SJCRH30 (cell line): ENCODE measurements at places on chromosomes 12 and 14. TPM values are rescaled to one million over a fixed set of nuclear protein-coding genes. Genes with fewer than 3 reads are reported as not detected.

DNA sequence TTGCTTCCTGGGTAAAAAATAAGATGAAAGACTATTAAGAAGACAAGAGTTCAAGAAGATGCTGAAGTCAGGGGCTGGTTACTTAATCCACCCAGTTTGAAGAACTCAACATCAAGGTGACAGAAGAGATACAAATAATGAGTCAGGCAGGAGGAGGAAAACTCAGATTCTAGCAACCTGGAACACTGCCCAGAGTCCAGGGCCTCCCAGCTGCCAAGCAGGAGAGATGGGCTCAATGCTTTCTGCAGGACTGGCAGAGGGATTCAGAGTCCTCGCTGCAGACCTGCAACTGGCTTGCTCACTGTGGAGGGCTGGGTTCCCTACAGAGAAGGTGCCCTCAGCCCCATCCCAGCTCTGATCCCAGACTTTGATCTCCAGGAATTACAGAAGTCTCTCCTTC, 28.6 kb upstream of the CEBPE start:
- no peak overlapping the region for H3K27ac ChIP-seq
- H3K4me1 ChIP-seq, result no peaks in the 10 kb centered on the region
- no peaks in the 10 kb centered on the region for H3K36me3 ChIP-seq

Gene GALNT6
- 0.08 and 0.10 TPM in 2 replicates for total RNA-seq

DNA sequence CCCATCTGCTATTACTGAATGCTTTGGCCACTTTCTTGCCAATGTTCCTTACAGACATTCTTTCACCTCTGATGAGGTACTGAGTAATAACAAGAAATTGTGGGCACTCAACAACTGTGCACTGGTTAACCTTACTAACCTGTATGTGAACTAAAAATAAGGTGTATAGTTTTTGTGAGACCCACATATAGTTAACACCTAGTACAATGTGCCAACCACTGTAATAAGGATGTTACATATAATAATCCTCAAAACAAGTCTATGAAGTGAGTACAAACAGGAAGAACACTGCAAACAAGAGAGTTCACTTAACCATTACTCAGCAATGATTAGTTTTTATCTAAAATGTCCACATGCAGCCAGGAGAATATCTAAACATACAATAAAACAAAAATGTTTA, 4.5 kb downstream of the DDHD1 start:
- H3K36me3 ChIP-seq, result peaks cover 13% of the 10 kb centered on the region; the same call in 1 of the 2 replicates
- no peak for DNase-seq
- H3K4me1 ChIP-seq, result no peaks in the 10 kb centered on the region; the same call in 1 of the 2 replicates

Gene CCDC63
- total RNA-seq, result not detected in 2 replicates

- H3K27ac ChIP-seq, result no peak overlapping the region
- H3K27me3 ChIP-seq, result no peaks in the 10 kb centered on the region
- no peaks in the 10 kb centered on the region for H3K36me3 ChIP-seq
- no peaks in the 10 kb centered on the region; the same call in 1 of the 2 replicates for H3K4me1 ChIP-seq
- H3K4me3 ChIP-seq, result no peak overlapping the region
These were observed 16.9 kb upstream of the FAM222A start for GRCh38 chr12:109696485-109697269.

DNA sequence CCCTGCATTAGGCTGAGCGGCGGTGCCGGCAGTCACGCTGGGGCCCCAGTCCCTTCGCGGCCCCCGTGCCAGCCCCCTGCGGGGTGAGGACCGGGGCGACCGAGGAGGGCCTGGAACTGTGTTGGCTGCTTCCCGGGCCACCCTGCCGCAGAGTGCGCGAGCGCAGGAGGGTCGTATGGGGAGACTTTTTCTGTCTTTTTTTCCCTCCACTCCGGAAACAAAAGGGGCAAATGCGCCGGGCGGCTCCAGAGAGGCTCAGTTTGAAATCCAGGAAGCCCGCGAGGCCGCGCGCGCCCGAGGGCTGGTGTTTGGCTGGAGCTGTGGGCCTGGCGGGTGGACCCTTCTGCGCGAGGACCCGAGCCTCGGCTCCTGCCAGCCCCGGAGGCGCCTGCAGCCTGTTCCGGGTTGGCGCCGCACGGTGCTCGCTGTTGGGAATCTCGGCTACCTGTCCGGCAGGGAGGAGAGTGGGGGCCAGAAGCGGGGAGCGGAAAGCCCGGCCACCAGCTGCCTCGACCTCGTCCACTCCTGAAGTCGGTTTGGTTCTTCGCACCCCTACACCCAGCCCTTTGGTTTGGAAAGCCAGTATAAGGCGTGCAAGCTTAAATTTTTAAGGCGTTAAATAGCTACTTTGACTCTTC, 638 bp downstream of the PLEKHG3 start:
- H3K27me3 ChIP-seq, result no peaks in the 10 kb centered on the region
- H3K4me3 ChIP-seq, result peak overlapping the region; percentile 81
- peak overlapping the region; percentile 67 for H3K27ac ChIP-seq
- peaks cover 15% of the 10 kb centered on the region for H3K4me1 ChIP-seq
- peak; percentile 29 for DNase-seq

Gene MNAT1
- total RNA-seq, result 103 and 129 TPM in 2 replicates

DNA sequence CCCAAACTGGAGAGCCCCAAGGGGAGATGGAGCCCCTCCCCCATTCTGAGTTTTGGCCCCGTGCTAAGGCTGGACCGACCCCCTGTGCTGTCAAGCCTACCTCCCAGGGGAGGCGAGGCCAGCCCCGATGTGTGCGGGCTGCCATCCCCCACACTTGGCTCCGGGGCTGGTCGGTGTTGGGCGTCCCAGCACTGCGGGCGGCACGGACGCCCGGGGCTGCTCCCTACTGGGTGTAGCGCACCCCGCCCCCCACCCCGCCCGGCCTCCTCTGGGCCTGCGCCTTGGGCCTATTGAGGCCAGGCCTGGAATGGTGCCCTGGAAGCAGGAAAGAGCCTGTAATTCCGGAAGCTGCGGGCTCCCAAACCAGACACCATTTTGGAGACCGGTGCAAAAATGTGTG, 2.6 kb downstream of the DCAF4 start:
- H3K4me1 ChIP-seq, result no peaks in the 10 kb centered on the region
- no peaks in the 10 kb centered on the region for H3K36me3 ChIP-seq
- no peak for DNase-seq

- H3K4me3 ChIP-seq, result no peak overlapping the region
- DNase-seq, result no peak
- no peaks in the 10 kb centered on the region for H3K36me3 ChIP-seq
These were observed 81.4 kb downstream of the PAPOLA start for GRCh38 chr14:96583569-96584041.

Gene INHBC
- 0.28 and 0.41 TPM in 2 replicates for total RNA-seq

Gene TAS2R8
- total RNA-seq, result not detected in 2 replicates

- peaks cover 7% of the 10 kb centered on the region for H3K4me1 ChIP-seq
- H3K27ac ChIP-seq, result no peak overlapping the region
- no peaks in the 10 kb centered on the region; the same call in 1 of the 2 replicates for H3K27me3 ChIP-seq
- H3K4me3 ChIP-seq, result no peak overlapping the region
- no peaks in the 10 kb centered on the region for H3K36me3 ChIP-seq
These were observed 18.1 kb upstream of the PPP1R1A start for GRCh38 chr12:54606556-54606955.

Gene NRIP2
- 1.7 and 1.8 TPM in 2 replicates for total RNA-seq

- no peak overlapping the region for H3K4me3 ChIP-seq
- H3K36me3 ChIP-seq, result no peaks in the 10 kb centered on the region
- DNase-seq, result peak; percentile 80
- H3K4me1 ChIP-seq, result no peaks in the 10 kb centered on the region
- no peaks in the 10 kb centered on the region for H3K27me3 ChIP-seq
These were observed 33.3 kb upstream of the MSI1 start for GRCh38 chr12:120402217-120402616.

- no peak overlapping the region for H3K4me3 ChIP-seq
- H3K27me3 ChIP-seq, result no peaks in the 10 kb centered on the region
- DNase-seq, result no peak
- no peaks in the 10 kb centered on the region for H3K36me3 ChIP-seq
These were observed 292.5 kb downstream of the AKAP6 start for GRCh38 chr14:32621585-32621984.

DNA sequence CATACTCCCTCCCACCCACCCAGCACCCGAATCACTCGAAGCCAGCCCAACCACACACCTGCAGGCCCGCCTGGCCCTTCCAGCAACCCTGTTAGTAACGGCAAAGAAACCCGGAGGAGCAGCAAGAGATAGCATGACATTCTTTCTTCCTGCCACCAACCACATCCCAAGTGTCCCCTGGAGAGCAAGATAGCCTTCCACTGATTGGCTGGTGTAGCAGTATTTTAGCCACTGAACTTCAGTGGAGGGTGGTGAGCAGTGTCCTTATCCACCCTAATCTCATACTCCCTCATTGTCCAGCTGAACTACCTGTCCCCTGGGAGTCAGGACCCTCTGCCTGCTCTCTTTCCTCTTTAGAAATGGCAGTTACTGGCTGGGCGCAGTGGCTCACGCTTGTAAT, 769 bp upstream of the SLC39A5 start:
- no peaks in the 10 kb centered on the region for H3K4me1 ChIP-seq
- H3K27me3 ChIP-seq, result no peaks in the 10 kb centered on the region
- no peak for DNase-seq

Gene EPS8
- total RNA-seq, result 23.3 and 27.1 TPM in 2 replicates

DNA sequence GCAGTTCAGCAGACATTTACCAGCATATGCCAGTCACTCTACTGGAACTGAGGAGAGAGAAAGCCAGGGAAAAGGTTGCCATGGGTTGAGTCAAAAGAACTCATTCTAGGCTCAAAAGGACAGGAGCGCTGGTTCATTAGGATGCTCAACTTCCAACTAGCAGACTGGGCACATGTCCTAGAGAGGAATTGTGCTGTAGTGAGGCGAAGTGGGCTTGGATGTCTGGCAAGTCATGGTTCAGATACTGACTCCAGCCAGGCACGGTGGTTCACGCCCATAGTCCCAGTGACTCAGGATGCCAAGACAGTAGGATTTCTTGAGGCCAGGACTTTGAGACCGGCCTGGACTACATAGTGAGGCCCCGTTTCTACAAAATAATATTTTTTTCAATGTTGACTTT, 281.5 kb downstream of the CACNA1C start:
- peaks cover 8% of the 10 kb centered on the region for H3K4me1 ChIP-seq
- no peaks in the 10 kb centered on the region for H3K36me3 ChIP-seq
- no peak overlapping the region for H3K27ac ChIP-seq

DNA sequence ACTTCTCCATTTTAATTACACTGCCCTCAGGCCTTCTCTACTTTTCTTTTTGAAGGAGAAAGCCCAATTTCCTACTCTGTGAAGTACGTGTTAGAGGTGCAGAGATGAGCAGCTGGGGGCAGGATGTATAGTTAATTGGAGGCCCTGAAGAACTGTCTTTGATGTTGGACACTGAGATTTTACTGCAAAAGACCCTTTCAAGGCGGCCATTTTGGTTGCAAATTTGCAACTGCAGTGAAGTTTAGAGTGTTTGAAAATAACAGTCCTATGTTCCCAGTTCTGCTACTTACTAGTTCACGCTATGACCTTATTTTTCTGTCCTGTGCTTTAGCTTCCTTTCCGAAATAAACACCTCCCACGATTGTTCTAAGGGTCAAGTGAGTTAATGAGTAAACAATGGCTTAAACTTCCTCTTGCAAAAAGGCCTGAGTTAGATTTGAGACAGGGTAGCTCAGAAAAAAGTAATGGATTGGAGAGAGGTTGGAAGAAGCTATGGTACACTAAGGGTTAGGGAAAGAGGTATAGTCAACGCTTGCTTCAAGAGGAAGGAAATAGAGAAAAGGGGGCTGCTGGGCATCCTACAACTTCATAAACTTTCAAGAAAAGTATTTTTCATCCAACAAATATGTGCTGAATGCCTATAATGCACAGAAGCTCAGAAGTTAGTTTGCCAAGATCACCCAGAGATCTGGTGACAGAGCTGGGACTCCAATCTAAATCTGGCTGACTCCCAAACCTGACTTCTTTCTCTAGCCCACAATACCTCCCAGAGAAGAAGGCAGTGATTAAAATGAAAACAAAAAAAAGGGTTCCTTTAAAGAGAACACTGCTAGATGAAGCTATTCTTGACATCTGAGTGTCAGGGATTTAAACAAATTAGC, 26.4 kb upstream of the DICER1 start:
- H3K4me3 ChIP-seq, result no peak overlapping the region
- H3K4me1 ChIP-seq, result no peaks in the 10 kb centered on the region; the same call in 1 of the 2 replicates
- no peak for DNase-seq
- H3K27ac ChIP-seq, result no peak overlapping the region
- H3K36me3 ChIP-seq, result 0 out of 2 replicates have a peak, but pooled peaks cover 3% of the 10 kb centered on the region

DNA sequence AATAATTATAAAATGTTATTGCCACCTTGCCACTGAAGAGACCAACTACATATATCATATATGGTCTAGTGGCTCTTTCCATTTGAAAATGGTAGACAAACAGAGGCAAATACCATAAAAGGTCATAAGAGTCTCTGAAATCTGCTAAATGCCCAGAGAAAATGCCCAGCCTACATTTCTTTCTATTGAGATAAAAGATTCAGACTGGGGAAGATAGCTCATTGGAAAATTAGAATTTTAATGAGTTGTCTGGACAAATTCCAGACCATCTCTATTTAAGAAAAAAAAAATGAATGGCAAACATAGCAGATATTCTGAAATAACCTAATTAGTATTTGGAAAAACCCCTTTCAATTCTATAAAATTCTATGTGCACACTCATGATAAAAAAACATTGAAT, 79.9 kb upstream of the BBS10 start:
- DNase-seq, result no peak
- no peaks in the 10 kb centered on the region; the same call in 1 of the 2 replicates for H3K36me3 ChIP-seq
- no peak overlapping the region for H3K27ac ChIP-seq
- no peak overlapping the region for H3K4me3 ChIP-seq

GRCh38 chr12:78060186-78060585, 229.5 kb downstream of the NAV3 start:
- H3K4me3 ChIP-seq, result no peak overlapping the region
- DNase-seq, result no peak
- H3K4me1 ChIP-seq, result no peaks in the 10 kb centered on the region
- H3K27me3 ChIP-seq, result no peaks in the 10 kb centered on the region
- H3K27ac ChIP-seq, result no peak overlapping the region

DNA sequence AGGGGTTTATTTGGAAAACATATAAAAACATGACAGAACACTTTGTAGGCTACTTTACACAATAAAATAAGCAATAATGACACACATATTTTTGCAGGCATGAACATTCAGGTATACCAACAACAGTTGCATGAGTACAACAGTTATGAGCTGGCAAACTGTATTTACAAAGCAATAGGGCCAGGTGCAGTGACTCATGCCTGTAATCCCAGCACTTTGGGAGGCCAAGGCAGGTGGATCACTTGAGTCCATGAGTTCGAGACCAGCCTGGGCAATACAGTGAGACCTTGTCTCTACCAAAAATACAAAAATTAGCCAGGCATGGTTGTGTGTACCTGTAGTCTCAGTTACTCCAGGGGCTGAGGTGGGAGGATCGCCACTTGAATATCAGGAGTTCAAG, 101.1 kb downstream of the BMP4 start:
- DNase-seq, result no peak
- no peak overlapping the region for H3K27ac ChIP-seq
- H3K4me1 ChIP-seq, result peaks cover 15% of the 10 kb centered on the region
- H3K36me3 ChIP-seq, result no peaks in the 10 kb centered on the region
